ENCODE measurements at places on chromosomes 12 and 14. TPM values are rescaled to one million over a fixed set of nuclear protein-coding genes. Genes with fewer than 3 reads are reported as not detected.

DNA sequence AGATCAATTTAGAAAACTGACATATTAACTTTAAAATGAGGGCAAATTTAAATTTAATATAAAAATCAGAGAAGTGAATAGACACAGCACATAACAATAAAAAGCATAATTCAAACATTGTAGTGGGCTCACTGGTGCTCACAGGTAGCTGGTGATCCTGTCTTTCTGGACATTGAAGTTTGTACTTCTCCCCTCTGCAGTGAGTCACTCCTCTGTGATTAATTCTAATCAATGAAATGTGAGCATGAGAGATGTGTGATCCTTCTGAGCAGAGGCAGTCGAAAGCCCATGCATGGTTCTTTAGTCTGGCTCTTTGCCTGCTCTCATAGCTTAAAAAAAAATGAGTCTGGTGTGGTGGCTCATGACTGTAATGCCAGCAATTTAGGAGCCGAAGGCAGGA, 59.0 kb upstream of the RERGL start:
- no peaks in the 10 kb centered on the region for H3K4me1 ChIP-seq
- no peak overlapping the region for H3K4me3 ChIP-seq
- no peak for DNase-seq
- no peaks in the 10 kb centered on the region for H3K27me3 ChIP-seq
- no peaks in the 10 kb centered on the region for H3K36me3 ChIP-seq
- H3K27ac ChIP-seq: no peak overlapping the region

DNA sequence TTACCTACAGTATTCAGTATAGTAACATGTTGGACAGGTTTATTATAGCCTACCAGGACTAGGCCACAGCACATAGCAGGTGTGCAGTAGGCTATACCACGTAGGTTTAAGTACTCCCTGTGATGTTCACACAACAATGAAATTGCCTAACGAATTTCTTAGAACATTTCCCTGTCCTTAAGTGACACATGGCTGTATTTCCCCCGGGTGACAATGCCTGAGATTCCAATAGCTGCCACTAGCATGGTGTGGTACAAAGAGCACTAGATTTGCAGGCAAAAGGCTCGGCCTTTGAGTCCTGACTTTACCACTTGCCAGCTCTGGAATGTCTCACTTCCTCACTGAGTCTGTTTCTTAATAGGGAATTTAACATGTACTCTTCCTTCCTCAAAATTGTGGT, 19.7 kb downstream of the PTPN21 start:
- peaks cover 5% of the 10 kb centered on the region for H3K27me3 ChIP-seq
- DNase-seq: no peak
- no peak overlapping the region for H3K4me3 ChIP-seq
- no peaks in the 10 kb centered on the region for H3K4me1 ChIP-seq

GRCh38 chr14:105483300-105484068, 3.2 kb upstream of the CRIP1 start:
- H3K4me1 ChIP-seq: peaks cover 30% of the 10 kb centered on the region
- no peak for DNase-seq
- peaks cover 12% of the 10 kb centered on the region for H3K27me3 ChIP-seq
- no peak overlapping the region for H3K4me3 ChIP-seq

GRCh38 chr14:65412856-65413738, 567 bp downstream of the FUT8 start:
- peak; percentile 78 for DNase-seq
- H3K27ac ChIP-seq: peak overlapping the region; percentile 98
- peaks cover 6% of the 10 kb centered on the region for H3K36me3 ChIP-seq
- H3K27me3 ChIP-seq: no peaks in the 10 kb centered on the region

- H3K4me1 ChIP-seq: no peaks in the 10 kb centered on the region
- no peaks in the 10 kb centered on the region for H3K36me3 ChIP-seq
- H3K27ac ChIP-seq: no peak overlapping the region
- H3K27me3 ChIP-seq: peaks cover 11% of the 10 kb centered on the region
- DNase-seq: no peak
Observed at GRCh38 chr14:103151270-103151945, 28.1 kb downstream of the TNFAIP2 start.

DNA sequence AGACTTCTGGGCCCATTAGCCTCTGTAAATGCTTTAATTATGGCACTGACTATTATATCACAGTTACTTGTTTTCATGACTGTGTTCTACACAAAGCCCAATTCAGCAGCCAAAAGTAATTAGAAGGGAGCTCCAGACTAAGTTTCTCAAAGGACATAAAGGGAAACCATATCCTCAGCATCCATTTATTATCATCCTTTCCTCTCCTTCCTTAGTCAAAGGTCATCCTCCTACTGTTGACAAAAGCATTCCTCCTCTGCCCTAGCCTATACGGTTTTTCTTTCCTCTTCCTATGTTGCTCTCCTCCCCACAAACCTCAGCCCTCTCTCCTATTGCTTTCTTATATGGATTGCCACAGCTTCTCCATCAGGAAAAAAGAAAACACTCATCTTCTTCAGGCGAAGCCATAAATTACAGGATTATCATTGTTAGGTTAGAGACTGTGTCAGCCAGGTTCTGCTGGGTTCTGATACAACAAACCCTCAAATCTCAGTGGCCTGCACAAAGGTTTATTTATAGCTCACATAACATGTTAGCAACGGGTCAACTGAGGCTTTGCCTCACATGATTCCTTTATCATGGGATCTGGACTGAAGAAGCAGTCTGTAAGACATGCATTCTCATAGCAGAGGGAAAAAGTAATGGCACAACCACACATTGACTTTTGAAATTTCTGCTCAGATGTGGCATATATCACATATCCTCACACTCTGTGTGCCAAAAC, 207.2 kb downstream of the SLC5A8 start:
- H3K4me1 ChIP-seq: no peaks in the 10 kb centered on the region
- no peaks in the 10 kb centered on the region for H3K27me3 ChIP-seq
- DNase-seq: no peak

DNA sequence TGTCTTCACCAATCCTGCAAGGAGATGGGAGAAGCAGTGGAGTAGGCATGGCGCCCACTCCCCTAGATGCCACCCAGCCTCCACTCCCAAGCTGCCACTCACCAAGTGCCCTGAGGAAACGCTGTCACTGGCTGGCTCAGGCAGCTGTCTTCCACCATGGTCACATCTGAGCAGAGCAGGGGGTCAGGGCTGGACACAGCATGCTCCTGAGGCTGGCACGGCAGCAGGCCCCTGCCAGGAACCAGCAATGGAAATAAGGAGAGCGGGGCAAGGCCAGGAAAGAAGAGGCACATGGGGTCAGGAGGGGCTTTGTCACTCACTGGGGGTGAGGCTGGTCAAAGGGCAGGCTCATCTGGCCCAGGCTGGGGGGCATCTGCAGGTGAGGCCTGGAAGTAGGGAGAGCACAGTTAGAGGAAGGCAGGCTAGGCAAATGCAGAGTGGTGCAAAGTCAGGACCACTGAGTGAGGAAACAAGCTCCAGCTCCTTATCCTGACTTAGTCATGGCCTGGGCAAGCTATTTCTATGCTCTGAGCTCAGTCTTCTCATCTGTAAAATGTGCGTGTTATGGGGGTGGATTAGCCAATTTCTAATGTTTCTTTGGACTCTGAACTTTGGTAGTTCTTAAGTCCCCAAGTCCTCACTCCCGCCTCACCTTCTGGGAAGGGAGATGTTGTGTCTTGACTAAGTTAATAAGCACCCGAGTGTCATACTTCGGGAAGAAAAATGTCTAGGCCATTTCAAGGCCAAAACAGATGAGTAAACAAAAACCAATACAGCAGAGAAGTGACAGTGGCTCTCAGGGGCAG, 8.0 kb downstream of the NAB2 start:
- H3K4me3 ChIP-seq: no peak overlapping the region
- peaks cover 2% of the 10 kb centered on the region for H3K36me3 ChIP-seq
- H3K4me1 ChIP-seq: peaks cover 42% of the 10 kb centered on the region
- no peak for DNase-seq
- H3K27ac ChIP-seq: peak overlapping the region; percentile 39
- no peaks in the 10 kb centered on the region for H3K27me3 ChIP-seq

- no peak overlapping the region for H3K4me3 ChIP-seq
- H3K36me3 ChIP-seq: peaks cover 28% of the 10 kb centered on the region
- H3K27me3 ChIP-seq: no peaks in the 10 kb centered on the region
Observed at GRCh38 chr12:49020441-49020840, 1.9 kb upstream of the PRKAG1 start.

The TGM1 gene
- total RNA-seq: 5.1 TPM

DNA sequence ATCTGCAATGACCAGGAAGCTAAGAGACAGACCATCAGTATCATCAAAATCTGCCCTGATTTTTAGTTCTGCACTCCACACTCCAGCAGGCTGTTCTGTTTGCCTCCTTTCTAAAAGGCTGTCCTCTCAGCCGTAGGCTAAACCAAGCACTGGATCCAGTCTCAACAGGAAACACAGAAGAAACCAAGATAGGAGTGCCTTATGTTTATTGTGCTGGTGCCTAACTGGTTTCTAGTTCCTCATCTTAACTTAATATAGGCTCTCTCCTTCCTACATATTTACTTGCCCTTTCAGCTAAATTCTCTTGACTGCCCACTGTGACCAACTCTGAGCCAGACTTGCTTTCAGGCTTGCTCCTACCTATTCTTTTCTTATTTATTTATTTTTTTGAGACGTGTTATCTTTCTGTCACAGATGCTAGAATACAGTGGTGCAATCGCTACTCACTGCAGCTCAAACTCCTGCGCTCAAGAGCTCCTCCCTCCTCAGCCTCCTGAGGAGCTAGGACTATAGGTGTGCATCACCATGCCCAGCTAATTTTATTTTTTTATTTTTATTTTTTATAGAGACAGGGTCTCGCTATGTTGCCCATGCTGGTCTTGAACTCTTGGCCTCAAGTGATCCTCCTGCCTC, 30.8 kb downstream of the GALNT4 start:
- peaks cover 20% of the 10 kb centered on the region for H3K4me1 ChIP-seq
- H3K36me3 ChIP-seq: peaks cover 48% of the 10 kb centered on the region
- H3K4me3 ChIP-seq: no peak overlapping the region
- H3K27me3 ChIP-seq: no peaks in the 10 kb centered on the region

The BCL2L14 gene
- 3.3 TPM for total RNA-seq

DNA sequence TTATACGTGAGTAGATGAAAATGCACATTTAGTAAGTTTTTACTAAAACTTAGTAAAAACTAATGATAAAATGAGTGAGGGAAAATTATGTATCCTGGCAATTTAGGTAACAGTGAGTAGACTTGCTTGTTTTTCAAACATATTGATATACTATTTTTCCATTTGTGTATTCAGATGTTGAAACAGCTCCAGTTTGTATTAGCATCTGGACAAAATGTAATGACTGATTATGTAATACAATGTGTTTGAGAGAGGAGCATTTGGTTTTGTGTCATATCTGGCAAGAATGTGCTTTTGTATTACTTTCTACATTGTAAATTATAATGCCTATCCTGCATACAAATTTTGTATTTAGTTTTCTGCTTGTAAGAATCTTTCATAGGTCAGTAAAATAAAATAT, 5.6 kb downstream of the CNOT2 start:
- peaks cover 34% of the 10 kb centered on the region for H3K36me3 ChIP-seq
- no peak overlapping the region for H3K27ac ChIP-seq
- H3K27me3 ChIP-seq: no peaks in the 10 kb centered on the region
- no peak for DNase-seq
- peaks cover 49% of the 10 kb centered on the region for H3K4me1 ChIP-seq
- H3K4me3 ChIP-seq: no peak overlapping the region

GRCh38 chr12:107602446-107602845, 83.2 kb upstream of the PWP1 start:
- no peaks in the 10 kb centered on the region for H3K36me3 ChIP-seq
- H3K4me3 ChIP-seq: no peak overlapping the region
- no peaks in the 10 kb centered on the region for H3K27me3 ChIP-seq
- no peak overlapping the region for H3K27ac ChIP-seq
- no peaks in the 10 kb centered on the region for H3K4me1 ChIP-seq

The FLRT2 gene
- not detected for total RNA-seq

The DPPA3 gene
- not detected for total RNA-seq

DNA sequence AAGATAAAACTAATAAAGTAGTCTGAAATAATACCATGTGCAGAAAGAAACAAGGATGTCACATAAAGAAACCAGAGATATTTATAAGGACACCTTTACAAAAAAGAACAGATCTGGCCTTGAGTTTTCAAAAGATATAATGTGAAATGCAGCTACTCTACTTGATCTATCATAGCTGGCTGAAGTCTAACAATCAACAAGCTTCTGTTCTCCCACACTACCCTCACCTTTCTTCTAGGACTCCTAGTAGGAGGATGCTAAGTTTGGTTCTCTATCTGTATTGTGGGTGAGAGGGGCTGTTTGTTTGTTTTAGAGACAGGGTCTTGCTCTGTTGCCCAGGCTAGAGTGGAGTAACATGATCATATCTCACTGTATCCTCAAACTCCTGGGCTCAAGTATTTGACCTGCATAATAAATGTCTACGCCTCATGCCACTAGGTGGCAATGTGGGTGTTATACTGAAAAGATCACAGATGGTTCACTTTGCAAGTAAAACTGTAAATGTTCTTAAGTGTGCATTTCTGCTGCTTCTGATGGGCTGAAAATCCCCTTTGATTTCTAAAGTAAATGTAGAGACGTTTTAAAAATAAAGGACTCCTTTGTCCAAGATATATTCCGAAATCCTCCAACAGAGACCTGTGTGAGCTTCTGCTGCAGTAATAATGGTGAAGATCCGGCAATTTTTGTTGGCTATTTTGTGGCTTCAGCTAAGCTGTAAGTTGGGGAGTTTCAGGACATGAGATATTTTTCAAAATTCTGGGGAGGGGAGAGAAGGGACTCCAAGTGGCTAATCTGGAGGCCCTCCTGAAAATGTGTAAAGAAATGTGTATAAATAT, 269.3 kb downstream of the DAD1 start:
- H3K36me3 ChIP-seq: no peaks in the 10 kb centered on the region
- H3K4me1 ChIP-seq: no peaks in the 10 kb centered on the region
- peak overlapping the region; percentile 32 for H3K27ac ChIP-seq
- peak overlapping the region; percentile 40 for H3K4me3 ChIP-seq

The FSCB gene
- total RNA-seq: not detected

GRCh38 chr12:62214846-62215245, 45.4 kb upstream of the USP15 start:
- H3K4me1 ChIP-seq: peaks cover 7% of the 10 kb centered on the region
- H3K4me3 ChIP-seq: no peak overlapping the region
- peaks cover 15% of the 10 kb centered on the region for H3K27me3 ChIP-seq
- H3K36me3 ChIP-seq: no peaks in the 10 kb centered on the region
- DNase-seq: no peak
- no peak overlapping the region for H3K27ac ChIP-seq

- H3K4me3 ChIP-seq: no peak overlapping the region
- H3K4me1 ChIP-seq: peaks cover 6% of the 10 kb centered on the region
- no peak overlapping the region for H3K27ac ChIP-seq
- H3K36me3 ChIP-seq: no peaks in the 10 kb centered on the region
- no peak for DNase-seq
Observed at GRCh38 chr12:49357103-49357678, 10.1 kb upstream of the SPATS2 start.

GRCh38 chr12:28460420-28461130, 270.3 kb downstream of the CCDC91 start:
- peaks cover 1% of the 10 kb centered on the region for H3K4me1 ChIP-seq
- H3K4me3 ChIP-seq: no peak overlapping the region
- no peak for DNase-seq
- no peaks in the 10 kb centered on the region for H3K27me3 ChIP-seq

All from activated CD8-positive, alpha-beta memory T cell treated with anti-CD3 and anti-CD28 coated beads, Interleukin-2, amount 10 ng/mL, durations not matched to agents 7 days and 5 days (primary cell).